ENCODE measurements at places on chromosomes 3 and 15. TPM values are rescaled to one million over a fixed set of nuclear protein-coding genes. Genes with fewer than 3 reads are reported as not detected.

DNA sequence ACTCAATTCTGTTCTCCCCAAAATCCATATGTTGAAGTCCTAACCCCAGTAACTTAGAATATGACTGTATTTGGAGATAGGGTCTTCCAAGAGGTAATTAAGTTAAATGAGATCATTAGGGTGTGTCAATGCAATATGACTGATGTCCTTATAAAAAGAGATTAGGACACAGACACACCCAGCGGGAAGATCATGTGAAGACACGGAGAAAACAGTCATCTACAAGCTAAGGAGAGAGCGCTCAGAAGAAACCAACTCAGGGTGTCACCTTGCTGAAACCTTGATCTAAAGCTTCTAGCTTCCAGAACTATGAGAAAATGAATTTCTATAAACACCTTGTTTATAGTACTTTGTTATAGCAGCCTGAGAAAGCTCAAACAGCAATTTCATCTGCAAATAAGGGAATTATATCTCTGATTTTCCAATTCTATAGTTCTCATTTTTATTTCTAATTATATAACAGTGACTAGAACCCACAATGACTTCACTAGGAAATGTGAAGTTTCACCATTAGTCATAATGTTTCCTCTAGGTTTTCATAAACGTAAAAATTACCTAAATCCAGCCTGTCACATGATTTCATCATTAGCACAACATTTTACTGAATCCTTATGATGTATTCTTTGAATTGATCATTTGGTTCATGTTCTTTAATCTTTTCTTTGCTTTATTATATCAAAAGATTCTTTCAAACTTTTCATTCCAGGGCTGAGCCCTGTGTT, 459.1 kb upstream of the MDFIC2 start:
- no peaks in the 10 kb centered on the region for H3K4me1 ChIP-seq
- H3K27ac ChIP-seq: no peak overlapping the region
- H3K4me3 ChIP-seq: no peak overlapping the region

DNA sequence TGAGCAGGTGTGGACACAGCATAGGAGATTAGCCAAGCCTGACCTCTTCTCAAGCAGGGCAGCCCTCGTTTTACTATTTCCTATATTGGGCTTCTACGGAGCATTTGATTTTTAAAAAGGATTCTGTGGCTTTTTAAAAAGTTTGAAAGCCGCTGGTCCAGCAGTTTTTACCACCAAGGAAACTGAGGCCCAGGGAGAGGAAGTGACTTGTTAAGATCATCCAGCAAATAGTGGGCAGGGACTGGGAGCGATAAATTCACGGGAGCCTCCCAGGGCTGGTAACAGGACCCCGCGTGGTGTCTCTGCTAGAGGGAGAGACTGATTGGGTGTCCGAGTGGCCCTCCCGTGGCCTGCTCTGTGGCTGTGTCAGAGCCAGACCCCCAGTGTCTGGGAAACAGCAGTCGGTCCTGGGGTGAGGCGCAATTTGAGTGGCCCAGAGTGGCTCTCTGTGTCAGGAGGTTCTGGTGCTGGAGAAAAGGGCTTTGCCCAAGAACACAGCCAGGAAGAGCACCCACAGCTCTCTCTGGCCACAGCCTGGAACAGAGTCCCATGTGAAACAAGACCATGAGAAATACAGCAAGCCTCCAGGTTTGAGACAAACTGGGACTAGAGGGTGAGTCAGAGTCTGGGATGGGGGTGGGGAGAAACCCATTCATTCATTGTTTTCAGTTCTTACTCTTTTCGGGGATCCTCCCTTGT, 4.2 kb downstream of the FURIN start:
- peak; percentile 48 for DNase-seq
- H3K4me1 ChIP-seq: peaks cover 24% of the 10 kb centered on the region
- H3K27ac ChIP-seq: peak overlapping the region; percentile 56
- no peaks in the 10 kb centered on the region for H3K27me3 ChIP-seq
- H3K4me3 ChIP-seq: peak overlapping the region; percentile 40

- DNase-seq: peak; percentile 75
- peak overlapping the region; percentile 37 for H3K4me3 ChIP-seq
- H3K27ac ChIP-seq: peak overlapping the region; percentile 82
- H3K4me1 ChIP-seq: peaks cover 33% of the 10 kb centered on the region
- no peaks in the 10 kb centered on the region for H3K36me3 ChIP-seq
Observed at GRCh38 chr15:67064607-67065530, 533 bp upstream of the SMAD3 start.

DNA sequence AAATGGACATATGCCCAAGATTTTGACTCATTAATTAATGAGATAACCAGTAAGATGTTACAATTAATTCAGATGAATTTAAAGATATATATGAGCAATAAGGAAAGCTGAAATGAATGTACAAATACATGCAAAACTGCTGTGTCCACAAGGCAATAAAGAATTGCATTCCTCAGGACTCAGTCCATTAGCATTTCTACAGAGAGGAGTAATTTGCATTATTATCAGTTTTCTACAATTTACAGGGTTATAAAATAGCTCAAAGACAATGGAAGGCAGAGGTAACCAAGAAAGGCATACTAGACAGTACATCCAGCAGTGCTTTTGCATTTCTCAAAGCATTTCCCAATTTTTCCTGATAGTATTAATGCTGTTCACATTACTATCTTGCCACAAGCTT, 377.1 kb upstream of the GOLIM4 start:
- no peaks in the 10 kb centered on the region for H3K27me3 ChIP-seq
- no peak overlapping the region for H3K4me3 ChIP-seq
- DNase-seq: no peak
- H3K27ac ChIP-seq: no peak overlapping the region

DNA sequence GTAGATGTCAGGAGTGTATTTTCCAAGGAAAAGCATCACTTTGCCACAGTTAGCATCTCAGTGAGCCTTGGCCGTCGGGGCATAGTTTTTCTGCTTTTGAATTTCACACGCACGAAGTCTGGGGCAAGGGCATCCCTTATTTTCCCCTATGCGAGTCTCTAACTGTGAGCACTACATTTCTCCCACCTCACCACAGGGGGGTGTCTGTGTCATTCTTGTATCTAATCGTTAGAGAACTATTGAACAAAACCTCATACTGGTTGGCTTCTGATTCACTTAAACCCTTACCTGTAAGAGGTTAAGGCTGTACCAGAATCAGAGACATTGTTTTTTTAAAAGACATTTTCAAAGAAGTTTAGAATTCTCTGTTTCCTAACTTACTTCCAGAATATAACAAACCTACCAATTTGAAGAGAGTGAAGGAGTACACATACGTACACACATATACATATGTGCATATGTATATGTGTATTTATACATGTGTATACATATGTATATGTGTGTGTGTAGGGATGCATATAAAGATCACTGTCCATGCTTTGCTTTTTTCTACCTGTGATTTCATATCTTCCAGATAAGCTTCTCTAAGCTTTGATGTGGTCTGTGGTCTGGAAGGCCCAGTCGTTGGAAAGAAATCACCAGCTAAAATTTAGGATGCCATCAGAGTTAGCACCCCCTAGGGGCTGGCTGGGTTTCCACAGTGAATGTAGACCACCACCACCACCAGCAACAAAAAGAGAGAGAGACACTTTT, 49.4 kb downstream of the MYZAP start:
- no peak overlapping the region for H3K4me3 ChIP-seq
- H3K36me3 ChIP-seq: no peaks in the 10 kb centered on the region
- peak; percentile 66 for DNase-seq
- no peaks in the 10 kb centered on the region for H3K4me1 ChIP-seq
- no peaks in the 10 kb centered on the region for H3K27me3 ChIP-seq

- no peak overlapping the region for H3K27ac ChIP-seq
- H3K36me3 ChIP-seq: no peaks in the 10 kb centered on the region
- no peak overlapping the region for H3K4me3 ChIP-seq
Observed at GRCh38 chr3:77427528-77427927, 387.6 kb downstream of the ROBO2 start.

- no peak for DNase-seq
- H3K4me1 ChIP-seq: no peaks in the 10 kb centered on the region
- peaks cover 16% of the 10 kb centered on the region for H3K36me3 ChIP-seq
- H3K27me3 ChIP-seq: no peaks in the 10 kb centered on the region
Observed at GRCh38 chr3:179348325-179349013, 960 bp downstream of the MFN1 start.

DNA sequence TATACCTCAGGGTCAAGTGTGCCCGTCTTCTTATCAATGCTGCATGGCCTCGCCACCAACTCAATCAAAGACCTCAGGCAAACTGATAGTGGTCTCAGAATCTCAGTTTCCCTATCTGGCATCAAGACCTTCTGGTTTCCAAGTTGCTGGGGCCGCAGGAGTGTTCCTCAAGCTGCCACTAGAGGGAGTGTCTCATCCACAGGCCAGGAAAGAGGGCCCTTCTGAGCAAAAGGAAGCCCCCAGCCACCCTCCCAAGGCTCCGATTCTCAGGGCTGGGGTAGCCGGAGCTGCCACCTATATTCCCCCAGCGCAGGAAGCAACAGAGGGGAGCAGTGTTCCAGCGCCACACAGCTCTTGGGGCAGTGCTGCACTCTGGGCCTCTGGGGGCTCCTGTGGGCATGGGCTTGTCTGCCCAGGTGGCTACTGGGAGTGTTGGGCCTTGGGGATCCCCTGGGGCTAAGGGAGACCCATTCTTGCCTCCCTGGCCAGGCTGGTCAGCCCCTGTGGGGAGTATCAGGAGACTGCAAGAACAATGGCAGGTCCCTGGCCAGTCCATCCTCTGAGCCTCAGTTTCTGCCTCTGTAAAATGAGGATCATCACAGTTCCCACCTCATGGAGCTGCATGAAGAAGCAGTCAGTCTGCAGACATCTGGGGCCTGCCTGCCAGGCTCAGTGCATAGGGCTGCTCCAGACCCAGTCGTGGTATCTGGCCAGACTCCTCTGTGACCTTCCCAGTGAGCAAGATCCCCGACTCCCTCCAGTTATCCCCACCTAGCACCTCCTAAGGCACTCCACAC, 23.4 kb upstream of the SEC13 start:
- no peak overlapping the region for H3K4me3 ChIP-seq
- no peaks in the 10 kb centered on the region for H3K27me3 ChIP-seq
- no peak overlapping the region for H3K27ac ChIP-seq
- no peak for DNase-seq

GRCh38 chr3:27219127-27219845, 149.9 kb downstream of the NEK10 start:
- H3K27ac ChIP-seq: no peak overlapping the region
- H3K27me3 ChIP-seq: no peaks in the 10 kb centered on the region
- H3K4me1 ChIP-seq: no peaks in the 10 kb centered on the region
- H3K36me3 ChIP-seq: no peaks in the 10 kb centered on the region
- DNase-seq: no peak

DNA sequence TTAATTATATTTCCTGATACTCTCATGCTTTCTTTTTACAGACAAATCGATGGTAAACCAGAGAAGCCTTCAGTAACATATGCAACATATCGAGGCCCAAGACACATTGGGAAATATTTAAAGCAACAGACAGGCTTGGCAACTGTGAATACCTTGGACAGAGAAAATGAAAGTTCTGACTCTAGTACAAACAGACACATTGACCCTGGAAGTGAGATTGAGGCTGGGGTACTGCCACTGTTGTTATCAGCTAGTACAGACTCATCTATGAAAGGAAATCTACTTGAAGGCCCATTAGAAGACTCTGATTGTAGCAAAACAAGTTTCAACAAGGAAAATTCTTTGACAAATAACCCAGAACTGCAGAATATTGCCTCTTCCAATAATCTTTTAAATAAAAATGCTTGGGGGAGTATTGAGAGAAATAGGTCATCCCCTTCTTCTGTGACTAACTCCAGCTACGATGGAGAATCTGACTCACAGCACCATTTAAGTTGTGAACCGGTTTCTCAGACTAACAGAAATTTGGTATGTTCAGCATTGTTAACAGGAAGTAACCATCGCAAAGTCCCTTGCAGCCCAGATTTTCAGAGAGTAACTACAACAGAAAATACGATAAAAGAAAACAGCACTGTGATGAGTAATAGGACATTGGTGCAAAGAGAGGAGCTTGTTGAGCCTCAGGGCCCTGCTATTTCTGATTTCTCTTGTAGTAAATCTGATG, 50.2 kb downstream of the CRYBG3 start:
- H3K4me3 ChIP-seq: no peak overlapping the region
- H3K27ac ChIP-seq: no peak overlapping the region
- DNase-seq: no peak

DNA sequence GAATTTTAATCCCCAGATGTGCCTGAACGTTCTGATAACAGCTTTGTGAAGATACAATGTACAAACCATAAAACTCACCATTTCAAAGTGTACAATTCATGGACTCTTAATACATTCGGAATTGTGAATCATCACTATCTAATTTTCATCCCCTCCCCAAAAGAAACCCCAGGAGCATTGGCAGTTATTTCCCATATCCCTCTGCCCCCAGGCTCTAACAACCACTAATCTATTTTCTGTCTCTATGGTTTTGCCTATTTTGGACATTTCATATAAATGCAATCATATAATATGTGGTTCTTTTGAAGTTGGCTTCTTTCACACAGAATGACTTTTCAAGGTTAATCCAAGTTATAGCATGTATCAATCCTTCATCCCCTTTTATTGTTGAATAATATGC, 25.3 kb downstream of the PRICKLE2 start:
- H3K27me3 ChIP-seq: no peaks in the 10 kb centered on the region
- H3K4me3 ChIP-seq: no peak overlapping the region
- no peak for DNase-seq

DNA sequence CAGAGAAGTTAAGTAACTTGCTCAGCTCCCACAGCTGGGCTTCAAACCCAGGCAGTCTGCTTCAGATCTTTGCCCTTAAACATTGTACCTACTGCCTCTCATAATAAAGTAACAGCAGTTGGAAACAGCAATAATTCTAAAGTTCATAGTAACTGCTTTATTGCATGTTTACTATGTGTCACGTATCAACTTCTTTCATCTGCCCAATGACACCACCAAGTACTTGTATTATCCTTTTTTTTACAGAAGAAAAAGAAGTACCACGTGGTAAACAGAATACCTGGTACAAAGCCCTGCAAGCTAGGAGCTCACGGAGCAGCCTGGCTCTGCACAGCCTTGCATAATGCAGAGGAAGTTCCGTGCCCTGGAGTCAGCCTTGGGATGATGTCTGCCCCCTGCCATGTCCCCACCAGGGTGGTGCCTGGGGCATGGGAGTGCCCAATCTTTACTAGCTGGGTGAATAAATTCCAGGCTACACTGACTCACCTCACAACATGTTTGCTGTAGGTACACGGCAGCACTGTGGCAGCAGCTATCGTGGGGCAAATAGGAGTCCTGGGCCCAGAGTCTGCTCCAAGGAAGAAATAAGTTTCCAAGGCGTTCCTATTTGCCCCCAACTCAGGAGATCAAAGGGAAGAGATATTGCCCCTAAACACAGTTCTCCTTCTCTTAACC, 77.2 kb downstream of the LDHAL6B start:
- H3K36me3 ChIP-seq: no peaks in the 10 kb centered on the region
- H3K4me3 ChIP-seq: no peak overlapping the region
- H3K4me1 ChIP-seq: no peaks in the 10 kb centered on the region
- no peak overlapping the region for H3K27ac ChIP-seq
- H3K27me3 ChIP-seq: no peaks in the 10 kb centered on the region

The GOLGA8M gene
- 4.9 TPM for total RNA-seq

The NME9 gene
- 3.5 TPM for total RNA-seq

The TM4SF18 gene
- total RNA-seq: 19.7 TPM

The C3orf52 gene
- total RNA-seq: 5.2 TPM

The HRG gene
- total RNA-seq: 0.35 TPM

The AQR gene
- 30.9 TPM for total RNA-seq

The MCF2L2 gene
- 1.7 TPM for total RNA-seq

The LAMB2 gene
- total RNA-seq: 444 TPM

Data from kidney (tissue), 22 donors.